ENCODE measurements at places on chromosomes 4 and X.

GRCh38 chr4:115159141-115159540, 45.7 kb upstream of the NDST4 start:
- DNase-seq = no peak

DNA sequence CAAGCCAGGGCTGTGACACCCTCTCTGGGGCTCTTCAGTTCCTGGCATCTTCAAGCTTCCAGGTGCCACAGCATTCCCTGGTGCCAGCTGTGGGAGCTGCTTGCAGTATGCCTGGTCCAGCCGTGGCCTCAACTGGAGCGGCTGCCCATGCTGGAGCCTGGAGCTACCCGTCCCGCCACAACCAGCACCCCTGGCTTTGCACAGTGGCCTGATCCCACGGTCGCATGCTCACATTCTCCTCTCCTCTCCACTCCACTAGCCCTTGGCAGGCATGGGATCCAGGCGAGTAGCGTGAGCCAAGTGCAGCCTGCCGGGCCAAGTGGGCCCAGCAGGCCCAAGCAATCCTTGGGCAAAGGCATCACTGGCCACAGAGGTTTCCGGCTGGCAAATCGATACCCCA, 81.7 kb downstream of the PPP4R3C start:
- no peak for DNase-seq

GRCh38 chr4:74318276-74318675, 10.0 kb downstream of the EPGN start:
- DNase-seq = no peak

DNA sequence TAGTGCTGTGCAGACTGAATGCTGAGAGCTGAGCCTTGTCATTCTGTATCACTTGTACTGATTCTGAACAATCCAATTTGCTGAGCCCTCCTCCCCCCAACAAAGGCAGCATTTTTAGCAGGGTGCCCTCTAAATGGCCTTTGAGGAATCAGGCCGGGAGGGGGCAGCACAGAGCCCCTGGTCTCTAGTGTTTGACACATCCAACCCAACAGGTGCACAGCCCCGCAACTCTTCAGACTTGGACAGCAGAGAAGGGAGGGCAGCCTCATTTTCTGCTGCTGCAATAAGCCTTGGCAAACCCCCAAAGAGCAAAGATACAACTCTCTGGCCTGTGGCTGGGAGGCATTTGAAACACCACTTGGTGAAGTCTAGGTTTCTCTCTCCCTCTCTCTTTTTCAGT, 3.4 kb downstream of the ATP1B4 start:
- DNase-seq = peak; percentile 13

- DNase-seq = no peak
These were observed 201.1 kb upstream of the BCOR start for GRCh38 chrX:40298572-40299479.

Data from stimulated activated CD8-positive, alpha-beta memory T cell treated with anti-CD3 and anti-CD28 coated beads, Interleukin-4, amount 100 ng/mL, for 4 hours (primary cell).